ENCODE measurements at places on chromosomes 16 and 17.

- H3K4me1 ChIP-seq: peaks cover 23% of the 10 kb centered on the region
- H3K4me3 ChIP-seq: no peak overlapping the region
- H3K27ac ChIP-seq: no peak overlapping the region
- H3K27me3 ChIP-seq: no peaks in the 10 kb centered on the region
- DNase-seq: no peak
Observed at GRCh38 chr17:44113382-44113781, 10.1 kb downstream of the HDAC5 start.

DNA sequence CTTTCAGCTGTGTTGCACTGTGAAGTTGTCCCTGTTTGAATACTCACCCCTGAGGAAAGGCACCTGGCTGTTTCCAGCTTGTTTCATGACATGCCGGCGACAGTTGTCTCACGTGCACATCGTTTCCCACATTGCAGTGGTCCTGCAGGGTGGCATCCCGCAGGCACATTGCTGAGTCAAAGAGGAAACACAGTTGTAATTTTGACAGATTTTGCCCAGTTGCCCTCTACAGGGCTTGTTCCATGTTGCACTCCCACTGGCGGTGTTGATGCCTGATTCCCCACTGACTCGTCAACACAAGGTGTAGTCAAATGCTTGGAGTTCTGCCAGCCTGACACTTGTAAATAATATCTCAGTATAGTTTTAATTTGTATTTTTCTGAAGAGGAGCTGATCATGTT lies 23.8 kb downstream of the EPN2 start:
- H3K27me3 ChIP-seq: no peaks in the 10 kb centered on the region
- no peak overlapping the region for H3K27ac ChIP-seq
- H3K4me3 ChIP-seq: no peak overlapping the region
- no peaks in the 10 kb centered on the region for H3K4me1 ChIP-seq
- H3K36me3 ChIP-seq: no peaks in the 10 kb centered on the region
- no peak for DNase-seq

DNA sequence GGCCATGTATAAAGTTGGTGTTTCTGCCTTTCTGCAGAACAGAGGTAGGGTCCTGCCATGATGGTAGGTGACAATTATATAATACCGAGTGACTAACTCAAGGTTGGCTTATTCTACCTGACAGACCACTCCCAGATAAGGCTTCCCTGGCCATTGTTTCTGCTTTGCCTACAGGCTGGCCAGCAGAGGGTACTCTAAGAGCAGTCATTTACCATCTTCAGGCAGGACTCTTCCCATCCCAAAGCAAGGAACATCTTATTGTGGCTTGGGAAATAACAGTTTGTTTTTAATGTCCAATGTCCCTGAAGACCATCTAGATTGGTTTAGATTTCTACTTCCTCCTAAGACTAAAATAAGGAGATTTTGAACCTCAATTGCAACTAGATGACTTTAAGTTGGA lies 74.1 kb downstream of the SNX11 start:
- H3K27ac ChIP-seq: no peak overlapping the region
- H3K36me3 ChIP-seq: no peaks in the 10 kb centered on the region
- DNase-seq: no peak
- H3K4me3 ChIP-seq: no peak overlapping the region

GRCh38 chr17:81280571-81280970 lies 14.5 kb downstream of the SLC38A10 start:
- no peak overlapping the region for H3K4me3 ChIP-seq
- no peaks in the 10 kb centered on the region for H3K4me1 ChIP-seq
- H3K27me3 ChIP-seq: no peaks in the 10 kb centered on the region
- H3K36me3 ChIP-seq: peaks cover 4% of the 10 kb centered on the region

GRCh38 chr17:48002266-48002915 lies 31.5 kb downstream of the CDK5RAP3 start:
- peaks cover 34% of the 10 kb centered on the region for H3K4me1 ChIP-seq
- H3K27ac ChIP-seq: peak overlapping the region; percentile 89

DNA sequence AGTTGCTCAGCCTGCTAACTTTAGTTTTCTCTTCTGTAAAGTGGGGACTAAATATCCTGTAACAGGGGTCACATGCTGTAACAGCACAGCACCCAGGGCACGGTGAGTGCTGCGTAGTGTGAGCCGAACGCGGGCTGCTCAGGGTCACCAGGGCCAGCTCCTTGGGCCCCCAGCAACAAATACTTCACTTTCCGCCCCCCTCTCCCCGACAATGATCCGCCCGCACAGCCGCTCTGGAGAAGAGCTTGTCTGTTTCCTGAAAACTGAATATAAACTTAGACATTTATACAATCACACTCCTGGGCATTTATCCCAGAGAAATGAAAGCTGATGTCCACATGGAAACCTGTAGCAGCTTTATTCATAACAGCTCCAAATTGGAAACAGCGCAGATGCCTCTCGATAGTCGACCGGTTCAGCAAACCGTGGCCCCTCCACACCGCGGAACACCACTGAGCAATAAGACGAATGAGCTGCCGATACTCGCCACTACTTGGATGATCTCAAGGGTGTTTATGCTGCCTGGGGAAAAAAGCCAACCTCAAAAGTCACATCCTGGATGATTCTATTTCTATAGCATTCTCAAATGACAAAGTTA lies 267.2 kb downstream of the PARN start:
- DNase-seq: no peak
- H3K4me3 ChIP-seq: no peak overlapping the region
- H3K4me1 ChIP-seq: peaks cover 11% of the 10 kb centered on the region

- no peak for DNase-seq
- H3K36me3 ChIP-seq: no peaks in the 10 kb centered on the region
- no peaks in the 10 kb centered on the region for H3K27me3 ChIP-seq
- H3K4me3 ChIP-seq: no peak overlapping the region
Observed at GRCh38 chr17:56636265-56636664, 42.8 kb downstream of the NOG start.

GRCh38 chr17:27502526-27503324 lies 46.5 kb downstream of the KSR1 start:
- no peaks in the 10 kb centered on the region for H3K36me3 ChIP-seq
- no peak for DNase-seq
- H3K4me3 ChIP-seq: no peak overlapping the region
- H3K27ac ChIP-seq: no peak overlapping the region
- H3K4me1 ChIP-seq: no peaks in the 10 kb centered on the region

DNA sequence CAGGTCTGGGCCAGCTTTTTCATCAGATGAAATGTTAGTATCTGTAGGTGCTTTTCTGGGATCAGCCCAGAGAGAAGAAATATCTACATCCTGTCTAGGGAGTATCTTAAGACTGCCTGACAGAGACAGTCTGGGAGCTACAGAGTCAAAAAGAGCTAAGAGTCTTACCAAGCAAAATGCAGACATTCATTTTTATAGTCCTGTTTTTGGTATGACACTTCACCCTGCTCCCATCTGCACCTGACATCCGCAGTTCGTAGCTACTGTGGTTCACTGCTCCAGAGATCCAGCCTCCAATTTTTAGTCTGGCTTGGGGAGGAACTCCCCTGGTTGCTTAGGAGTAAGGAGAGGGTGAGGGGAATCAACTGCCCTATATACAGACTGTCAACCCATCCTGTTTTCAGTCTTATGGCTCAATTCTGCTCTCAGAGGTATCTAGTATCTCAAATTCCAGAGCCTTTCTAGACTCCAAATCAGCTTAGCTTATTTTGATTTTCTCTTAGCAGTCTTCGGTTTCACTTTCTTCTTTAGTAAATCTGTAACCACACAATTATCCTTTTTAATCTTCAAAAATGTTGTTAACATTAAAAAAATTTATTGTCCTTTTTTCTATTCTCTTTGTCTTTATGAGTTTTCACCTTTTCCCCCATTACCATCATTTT lies 97.8 kb downstream of the TMEM100 start:
- no peaks in the 10 kb centered on the region for H3K4me1 ChIP-seq
- no peaks in the 10 kb centered on the region for H3K36me3 ChIP-seq
- no peaks in the 10 kb centered on the region for H3K27me3 ChIP-seq
- no peak overlapping the region for H3K27ac ChIP-seq
- H3K4me3 ChIP-seq: no peak overlapping the region
- no peak for DNase-seq

- peaks cover 28% of the 10 kb centered on the region for H3K4me1 ChIP-seq
- DNase-seq: no peak
- H3K27me3 ChIP-seq: no peaks in the 10 kb centered on the region
- H3K4me3 ChIP-seq: no peak overlapping the region
- H3K36me3 ChIP-seq: no peaks in the 10 kb centered on the region
- H3K27ac ChIP-seq: no peak overlapping the region
Observed at GRCh38 chr17:64084940-64085649, 44.8 kb downstream of the ERN1 start.

DNA sequence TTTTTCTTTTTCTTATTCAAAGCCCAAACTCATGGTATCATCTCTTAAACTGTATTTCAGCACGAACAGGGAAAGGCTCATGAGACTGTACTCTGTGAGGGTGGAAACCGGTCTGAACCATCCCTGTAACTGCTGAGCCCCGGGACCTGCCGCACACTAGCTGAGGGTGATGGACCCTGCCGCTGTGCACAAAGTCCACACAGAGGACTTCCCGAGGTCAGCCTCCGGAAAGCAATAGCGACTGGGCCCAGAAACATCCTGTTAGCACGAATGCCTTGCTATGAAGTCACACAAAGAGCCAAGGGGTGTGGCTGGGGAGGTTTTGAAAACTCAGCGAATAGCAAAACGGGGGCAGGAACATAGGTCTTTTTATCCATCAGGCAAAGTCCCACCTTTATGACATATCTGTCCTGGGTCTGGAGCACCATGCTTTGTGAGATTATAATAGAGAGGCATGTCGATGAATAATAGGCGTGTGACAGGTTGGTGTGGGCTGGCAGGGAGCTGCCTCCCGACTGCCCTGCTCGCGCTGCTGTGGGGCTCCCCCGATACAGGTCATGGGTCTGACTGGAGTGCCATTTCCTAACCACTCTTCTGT lies 33.4 kb downstream of the CDK5R1 start:
- peaks cover 8% of the 10 kb centered on the region for H3K4me1 ChIP-seq
- H3K27ac ChIP-seq: no peak overlapping the region
- no peak for DNase-seq
- peaks cover 11% of the 10 kb centered on the region for H3K27me3 ChIP-seq
- H3K36me3 ChIP-seq: no peaks in the 10 kb centered on the region

GRCh38 chr16:77183137-77183536 lies 7.9 kb upstream of the MON1B start:
- H3K27ac ChIP-seq: no peak overlapping the region
- H3K4me1 ChIP-seq: no peaks in the 10 kb centered on the region
- no peaks in the 10 kb centered on the region for H3K36me3 ChIP-seq
- H3K4me3 ChIP-seq: no peak overlapping the region
- peaks cover 2% of the 10 kb centered on the region for H3K27me3 ChIP-seq

- H3K4me3 ChIP-seq: peak overlapping the region; percentile 27
- no peaks in the 10 kb centered on the region for H3K36me3 ChIP-seq
- no peaks in the 10 kb centered on the region for H3K27me3 ChIP-seq
Observed at GRCh38 chr17:78040440-78041385, 82.2 kb downstream of the TNRC6C start.

- H3K36me3 ChIP-seq: no peaks in the 10 kb centered on the region
- DNase-seq: no peak
- H3K27me3 ChIP-seq: no peaks in the 10 kb centered on the region
- H3K4me3 ChIP-seq: no peak overlapping the region
Observed at GRCh38 chr17:14427900-14428647, 127.2 kb downstream of the HS3ST3B1 start.

DNA sequence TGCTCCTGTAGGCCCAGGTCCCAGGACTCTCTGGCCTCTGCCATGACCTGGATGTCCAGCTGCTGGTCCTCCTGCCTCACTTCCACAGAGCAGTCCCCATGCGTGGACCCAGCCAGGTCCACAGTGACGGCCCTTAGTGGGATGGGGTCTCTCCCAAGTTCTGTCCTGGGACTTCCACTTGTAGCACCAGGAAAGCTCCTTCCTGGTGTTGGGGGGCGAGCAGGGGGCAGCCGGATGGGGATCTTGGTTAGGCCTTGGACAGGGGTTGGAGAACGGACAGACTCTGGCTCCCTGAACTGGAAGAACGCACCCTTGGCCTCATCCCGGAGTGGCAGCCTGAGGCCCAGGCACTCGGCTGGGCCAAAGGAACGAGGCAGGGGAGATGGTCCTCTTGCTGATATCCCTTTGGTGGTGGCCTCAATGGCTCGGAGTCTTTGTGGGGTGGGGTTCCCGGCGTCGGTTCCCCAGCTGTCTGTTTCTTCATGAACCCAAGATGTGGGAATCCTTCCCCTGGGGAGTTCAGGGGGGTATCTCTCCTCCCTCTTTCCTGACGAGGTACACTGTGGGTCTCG lies 7.2 kb downstream of the GAS2L2 start:
- peaks cover 13% of the 10 kb centered on the region for H3K4me1 ChIP-seq
- DNase-seq: no peak
- no peak overlapping the region for H3K27ac ChIP-seq
- H3K4me3 ChIP-seq: no peak overlapping the region
- H3K27me3 ChIP-seq: peaks cover 4% of the 10 kb centered on the region
- no peaks in the 10 kb centered on the region for H3K36me3 ChIP-seq

DNA sequence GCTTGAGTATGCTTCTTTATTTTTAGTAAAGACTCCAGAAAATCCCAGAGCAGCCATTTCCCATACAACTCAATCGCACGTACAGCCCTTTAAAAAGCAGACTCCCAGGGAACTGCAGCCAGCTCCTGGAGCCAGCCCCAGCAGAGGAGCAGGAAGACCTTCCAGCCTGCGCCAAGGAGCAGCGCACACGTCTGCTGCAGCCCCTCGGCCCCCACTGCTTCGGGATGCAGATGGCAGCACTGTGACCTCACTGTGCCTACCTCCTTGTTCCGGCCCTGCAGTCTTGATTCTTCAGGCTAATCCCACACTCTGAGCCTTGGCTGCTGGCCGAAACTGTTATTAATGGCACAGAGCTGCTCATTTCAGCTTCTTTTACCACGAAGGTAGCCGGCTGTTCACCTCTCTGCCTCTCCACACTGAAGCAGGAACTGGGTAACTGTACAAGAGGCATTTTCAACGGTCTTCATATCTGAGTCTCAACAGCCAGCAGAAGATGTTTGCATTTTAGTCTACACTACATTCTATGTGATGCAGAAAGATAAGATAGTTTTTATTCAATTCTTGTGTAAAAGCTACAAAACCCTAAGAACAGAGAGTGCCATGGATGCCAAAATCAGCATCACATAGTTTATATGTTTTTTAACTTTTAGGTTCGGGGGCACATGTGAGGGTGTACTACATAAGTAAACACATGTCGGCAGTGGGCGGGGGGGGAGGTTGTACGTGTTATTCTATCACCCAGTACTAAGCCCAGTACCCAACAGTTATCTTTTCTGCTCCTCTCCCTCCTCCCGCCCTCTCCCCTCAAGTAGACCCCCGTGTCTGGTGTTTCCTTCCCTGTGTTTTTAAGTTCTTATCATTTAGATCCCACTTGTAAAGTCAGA lies 130.9 kb downstream of the ANKRD11 start:
- no peak for DNase-seq
- peak overlapping the region; percentile 65 for H3K27ac ChIP-seq
- no peaks in the 10 kb centered on the region for H3K27me3 ChIP-seq
- H3K4me3 ChIP-seq: no peak overlapping the region

DNA sequence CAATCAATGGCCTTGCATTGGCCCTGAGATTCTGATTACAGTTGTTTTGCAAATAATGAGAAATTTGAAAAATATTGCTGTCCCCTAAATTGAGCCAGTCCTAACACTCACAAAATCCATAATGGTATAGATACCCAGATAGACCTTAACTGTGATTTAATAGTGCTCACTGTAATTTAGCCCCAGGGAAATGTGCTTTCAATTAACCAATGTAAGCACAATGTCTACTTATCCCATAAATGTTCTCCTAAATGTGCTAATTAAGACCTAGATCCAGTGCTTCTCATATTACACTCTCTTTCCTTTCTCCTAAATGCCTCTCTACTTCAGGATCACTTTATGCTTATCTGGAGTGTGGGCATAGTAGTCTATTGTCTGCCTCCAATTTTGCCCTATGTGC lies 417.8 kb upstream of the CCL2 start:
- no peak overlapping the region for H3K27ac ChIP-seq
- no peaks in the 10 kb centered on the region for H3K27me3 ChIP-seq
- no peak overlapping the region for H3K4me3 ChIP-seq
- H3K36me3 ChIP-seq: no peaks in the 10 kb centered on the region
- no peaks in the 10 kb centered on the region for H3K4me1 ChIP-seq
- DNase-seq: no peak

Data from Panc1 (cell line).